ENCODE measurements at places on chromosomes 2 and 18.
A peak's percentile ranks its signal among the peaks of the same experiment; 100 is the strongest.

DNA sequence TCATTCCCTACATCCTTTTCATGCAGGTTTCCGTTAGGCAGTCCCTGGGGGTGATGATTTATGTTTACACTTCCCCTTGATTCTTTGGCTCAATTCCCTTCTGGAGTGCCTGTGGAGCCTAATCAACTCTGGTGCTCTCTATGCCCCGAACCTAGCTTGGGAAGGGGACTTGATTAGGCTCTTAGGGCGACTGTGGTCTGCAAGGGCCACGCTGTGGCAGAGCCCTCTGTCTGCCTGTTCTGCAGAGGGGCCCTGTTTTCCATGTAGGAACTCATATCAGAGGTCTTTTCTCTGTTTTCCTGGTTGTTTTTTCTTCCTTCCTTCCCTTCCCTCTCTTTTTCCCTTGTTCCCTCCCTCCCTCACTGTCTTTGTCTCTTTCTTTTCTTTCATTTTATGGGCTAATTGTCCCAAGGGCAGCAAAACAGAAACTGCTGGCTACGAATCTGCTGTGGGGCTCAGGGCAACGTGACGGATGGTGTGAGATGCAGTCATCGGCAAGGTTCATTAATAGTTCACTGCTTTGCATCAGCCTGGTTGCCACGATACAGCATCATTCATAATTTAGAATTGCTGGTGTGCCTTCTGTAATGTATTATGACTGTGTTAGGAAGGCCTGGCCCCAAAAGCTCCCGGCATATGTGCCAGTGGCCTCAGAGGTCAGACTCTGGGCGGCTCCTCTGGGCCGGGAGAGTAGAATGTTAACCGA is 134.5 kb downstream of the NAPG start:
- no peak for DNase-seq

GRCh38 chr18:67731851-67732250 is 215.3 kb upstream of the DSEL start:
- DNase-seq: no peak

DNA sequence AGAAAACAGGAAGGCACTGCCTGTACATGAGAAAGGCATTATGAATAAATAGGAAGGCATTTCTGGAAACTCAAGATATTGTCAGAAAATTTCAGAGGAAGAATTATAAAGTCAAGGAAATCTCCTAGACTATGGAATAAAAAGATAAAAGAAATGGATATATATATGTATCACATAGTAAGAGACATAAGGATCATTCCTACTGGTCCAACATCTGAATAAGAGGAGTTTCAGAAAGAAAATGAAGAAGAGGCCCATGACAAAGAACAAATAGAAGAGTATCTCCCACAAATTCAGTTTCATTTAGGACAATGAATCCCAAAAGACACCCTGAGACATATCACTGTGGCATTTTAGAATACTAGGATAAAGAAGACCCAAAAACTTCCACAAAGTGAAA is 178.8 kb downstream of the PRKCE start:
- no peak for DNase-seq

DNA sequence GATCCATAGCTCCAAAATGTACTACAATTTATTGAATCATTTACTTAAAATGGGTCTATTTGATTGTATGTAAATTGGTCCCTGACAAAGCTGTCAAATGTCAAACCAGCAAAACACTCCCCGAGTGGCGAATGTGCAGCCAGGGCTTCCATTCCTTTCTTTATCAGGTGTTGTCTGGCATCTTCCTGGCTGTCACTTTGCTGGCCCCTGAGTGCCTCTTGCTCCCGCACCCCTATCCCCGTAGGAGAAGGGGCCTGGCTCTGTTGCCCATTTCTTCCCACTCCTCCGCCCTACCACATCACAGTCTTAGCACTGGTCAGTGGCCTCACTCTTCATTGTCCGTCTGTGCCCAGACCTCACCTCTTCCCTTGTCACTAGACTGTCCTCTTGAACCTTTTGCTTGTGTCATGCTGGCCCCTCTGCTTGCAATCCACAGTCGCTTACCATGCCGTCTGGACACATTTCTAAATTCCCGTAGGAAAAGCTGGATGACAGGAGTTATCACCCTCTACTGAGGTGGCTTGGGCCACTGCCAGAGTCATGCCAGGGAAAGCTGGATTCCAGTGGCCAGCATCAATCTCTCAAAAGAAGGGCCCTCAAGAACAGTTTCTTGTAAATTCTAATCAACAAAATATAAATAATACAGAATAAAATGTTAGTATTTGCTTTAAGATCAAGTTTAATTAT is 15.4 kb downstream of the UBE2F start:
- DNase-seq: no peak

- no peak for DNase-seq
Observed at GRCh38 chr2:70895249-70895648, 40.5 kb upstream of the ATP6V1B1 start.

DNA sequence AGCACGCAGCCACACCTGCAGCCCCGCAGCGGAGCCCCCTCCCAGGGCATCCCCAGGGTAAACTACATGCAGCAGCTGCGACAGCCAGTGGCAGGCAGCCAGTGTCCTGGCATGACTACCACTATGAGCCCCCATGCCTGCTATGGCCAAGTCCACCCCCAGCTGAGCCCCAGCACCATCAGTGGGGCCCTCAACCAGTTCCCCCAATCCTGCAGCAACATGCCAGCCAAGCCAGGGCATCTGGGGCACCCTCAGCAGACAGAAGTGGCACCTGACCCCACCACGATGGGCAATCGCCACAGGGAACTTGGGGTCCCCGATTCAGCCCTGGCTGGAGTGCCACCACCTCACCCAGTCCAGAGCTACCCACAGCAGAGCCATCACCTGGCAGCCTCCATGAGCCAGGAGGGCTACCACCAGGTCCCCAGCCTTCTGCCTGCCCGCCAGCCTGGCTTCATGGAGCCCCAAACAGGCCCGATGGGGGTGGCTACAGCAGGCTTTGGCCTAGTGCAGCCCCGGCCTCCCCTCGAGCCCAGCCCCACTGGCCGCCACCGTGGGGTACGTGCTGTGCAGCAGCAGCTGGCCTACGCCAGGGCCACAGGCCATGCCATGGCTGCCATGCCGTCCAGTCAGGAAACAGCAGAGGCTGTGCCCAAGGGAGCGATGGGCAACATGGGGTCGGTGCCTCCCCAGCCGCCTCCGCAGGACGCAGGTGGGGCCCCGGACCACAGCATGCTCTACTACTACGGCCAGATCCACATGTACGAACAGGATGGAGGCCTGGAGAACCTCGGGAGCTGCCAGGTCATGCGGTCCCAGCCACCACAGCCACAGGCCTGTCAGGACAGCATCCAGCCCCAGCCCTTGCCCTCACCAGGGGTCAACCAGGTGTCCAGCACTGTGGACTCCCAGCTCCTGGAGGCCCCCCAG is 254.1 kb downstream of the GLI2 start:
- DNase-seq: no peak

GRCh38 chr2:109472331-109472959 is 141.3 kb downstream of the SEPTIN10 start:
- no peak for DNase-seq

DNA sequence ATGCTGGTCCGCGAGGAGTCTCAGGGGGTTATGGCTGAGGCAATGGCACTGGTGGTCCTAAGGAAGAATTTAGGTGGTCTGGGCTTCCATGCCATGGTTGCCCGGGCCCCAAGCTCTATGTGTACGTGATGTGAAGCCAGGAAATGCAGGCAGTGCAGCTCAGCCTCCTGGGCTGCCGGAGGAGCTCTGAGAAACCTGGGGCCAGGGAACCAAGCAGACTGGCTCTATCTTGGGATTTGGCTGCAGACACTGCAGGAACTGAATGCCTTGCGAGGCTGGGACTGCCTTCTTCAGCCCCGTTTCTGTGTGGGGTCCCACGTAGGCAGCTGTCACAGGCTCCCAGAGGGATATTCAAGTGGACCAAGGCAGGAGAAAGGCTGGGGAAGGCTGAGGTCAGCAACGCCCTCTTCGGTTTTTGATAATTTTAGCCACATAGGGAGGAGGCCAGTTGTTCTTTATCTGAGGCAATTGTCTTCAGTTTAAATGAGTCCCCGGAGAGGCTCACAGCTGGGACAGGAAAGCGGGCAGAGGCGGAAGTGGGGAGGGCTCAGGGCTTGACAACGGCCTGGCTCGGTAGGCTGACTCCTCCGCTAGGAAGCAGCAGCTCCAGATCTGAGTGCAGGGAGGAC is 77.7 kb downstream of the RHOB start:
- DNase-seq: peak; percentile 5

DNA sequence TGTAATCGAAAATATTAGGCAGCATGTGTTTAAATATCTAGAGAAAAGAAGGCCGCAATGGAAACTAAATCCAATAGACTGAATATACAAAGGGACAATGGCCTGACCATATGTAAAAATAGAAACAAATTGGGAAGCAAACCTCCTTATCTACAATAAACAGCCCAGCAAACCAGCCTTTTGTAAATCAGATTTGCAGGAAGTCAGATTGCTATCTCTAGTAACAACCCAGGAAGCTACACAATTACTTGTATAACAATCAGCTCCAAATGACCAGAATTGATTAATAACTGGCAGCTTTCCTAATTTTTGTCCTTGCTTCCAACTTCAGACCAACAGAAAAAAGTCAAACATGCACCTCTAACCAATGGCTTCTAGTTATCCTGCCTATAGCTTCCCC is 860.0 kb downstream of the CPS1 start:
- no peak for DNase-seq

DNA sequence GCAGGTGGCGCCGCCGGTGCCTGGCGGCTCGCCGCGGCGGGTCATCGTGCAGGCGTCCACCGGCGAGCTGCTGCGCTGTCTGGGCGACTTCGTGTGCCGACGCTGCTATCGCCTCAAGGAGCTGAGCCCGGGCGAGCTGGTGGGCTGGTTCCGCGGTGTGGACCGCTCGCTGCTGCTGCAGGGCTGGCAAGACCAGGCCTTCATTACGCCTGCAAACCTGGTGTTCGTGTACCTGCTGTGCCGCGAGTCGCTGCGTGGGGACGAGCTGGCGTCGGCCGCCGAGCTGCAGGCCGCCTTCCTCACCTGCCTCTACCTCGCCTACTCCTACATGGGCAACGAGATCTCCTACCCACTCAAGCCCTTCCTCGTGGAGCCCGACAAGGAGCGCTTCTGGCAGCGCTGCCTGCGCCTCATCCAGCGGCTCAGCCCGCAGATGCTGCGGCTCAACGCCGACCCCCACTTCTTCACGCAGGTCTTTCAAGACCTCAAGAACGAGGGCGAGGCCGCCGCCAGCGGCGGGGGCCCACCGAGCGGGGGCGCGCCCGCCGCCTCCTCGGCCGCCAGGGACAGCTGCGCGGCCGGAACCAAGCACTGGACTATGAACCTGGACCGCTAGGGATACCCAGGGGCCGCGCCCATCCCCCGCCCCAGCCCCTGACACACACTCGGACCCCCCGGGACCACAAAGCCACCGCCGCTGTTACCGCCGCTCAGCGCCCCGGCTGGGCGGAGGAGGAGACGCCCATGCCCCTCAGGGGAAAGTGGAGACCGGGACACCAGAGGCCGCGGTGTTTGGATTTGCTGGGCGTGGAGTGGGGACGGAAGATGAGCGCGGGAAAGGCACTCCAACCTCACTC is 1.1 kb downstream of the CDK5R2 start:
- no peak for DNase-seq

DNA sequence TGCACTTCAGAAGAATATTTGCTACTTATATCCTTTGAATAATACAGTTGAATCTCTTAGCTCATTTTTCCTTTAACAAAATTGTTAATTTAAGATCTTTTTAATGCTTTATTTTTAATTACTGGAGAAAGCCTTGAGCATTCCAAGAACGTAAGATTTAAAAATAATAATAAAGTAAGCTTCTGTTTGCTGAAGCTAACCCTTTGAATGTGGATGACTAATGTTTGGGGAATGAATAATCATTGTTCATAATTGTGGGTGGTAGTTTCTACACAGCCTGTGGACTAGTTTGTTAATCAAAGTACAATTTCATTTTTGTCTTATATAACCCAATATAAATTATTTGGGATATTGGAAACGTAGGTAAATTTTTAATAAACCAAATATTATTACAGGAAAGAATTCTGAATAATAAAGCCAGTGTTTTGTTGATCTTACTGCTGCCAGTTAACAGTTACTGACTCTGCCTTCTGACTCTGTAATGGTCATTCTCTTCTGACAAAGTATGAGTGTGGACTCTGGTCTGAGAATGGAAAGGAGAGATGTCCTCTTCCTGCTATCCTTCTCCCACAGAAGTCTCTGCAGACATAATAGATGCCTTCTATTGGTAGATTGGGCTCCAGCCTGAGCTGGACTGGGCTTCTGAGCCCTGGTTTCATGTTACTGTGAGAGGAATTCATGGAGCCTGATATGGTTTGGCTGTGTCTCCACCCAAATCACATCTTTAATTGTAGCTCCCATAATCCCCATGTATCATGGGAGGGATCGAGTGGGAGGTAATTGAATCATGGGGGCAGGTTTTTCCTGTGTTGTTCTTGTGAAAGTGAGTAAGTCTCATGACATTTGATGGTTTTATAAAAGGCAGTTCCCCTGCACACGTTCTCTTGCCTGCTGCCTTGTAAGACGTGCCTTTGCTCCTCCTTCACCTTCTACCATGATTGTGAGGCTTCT is 292.7 kb upstream of the SLC39A10 start:
- no peak for DNase-seq

GRCh38 chr2:197235711-197236110 is 74.9 kb downstream of the ANKRD44 start:
- no peak for DNase-seq

- DNase-seq: no peak
Observed at GRCh38 chr2:40400336-40400953, 51.4 kb downstream of the SLC8A1 start.

- DNase-seq: no peak
Observed at GRCh38 chr2:207061181-207061580, 104.6 kb downstream of the KLF7 start.

DNA sequence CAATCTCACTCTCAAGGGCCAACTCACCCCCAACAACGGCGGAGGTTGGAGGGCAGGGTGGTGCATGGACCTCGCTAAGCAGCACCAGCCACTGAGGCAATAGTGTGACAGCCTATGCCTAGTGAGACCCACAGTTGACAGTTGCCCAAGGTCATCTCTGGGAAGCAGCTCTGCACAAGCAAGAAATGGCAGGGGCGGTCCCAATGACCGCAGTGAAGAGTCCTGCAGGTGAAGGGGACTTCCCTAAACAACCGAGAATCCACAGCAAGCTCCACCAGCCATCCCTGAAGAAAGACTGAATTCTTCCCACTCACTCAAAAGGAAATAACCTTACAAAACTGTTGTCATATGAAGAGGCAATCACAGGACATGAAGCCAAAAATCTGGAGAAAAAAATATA is 313.4 kb upstream of the ID2 start:
- DNase-seq: no peak

GRCh38 chr2:182822733-182823132 is 43.7 kb downstream of the FRZB start:
- no peak for DNase-seq

GRCh38 chr2:32663864-32664263 is 36.0 kb downstream of the TTC27 start:
- DNase-seq: no peak

Data from CD4-positive, alpha-beta T cell treated with Interferon alpha-2 for 1 hour (primary cell).